Foreskin fibroblast (primary cell): ENCODE measurements at places on chromosomes 13 and 19.

- peak; percentile 41 for DNase-seq
Observed at GRCh38 chr13:95298971-95299621, 2.2 kb downstream of the ABCC4 start.

DNA sequence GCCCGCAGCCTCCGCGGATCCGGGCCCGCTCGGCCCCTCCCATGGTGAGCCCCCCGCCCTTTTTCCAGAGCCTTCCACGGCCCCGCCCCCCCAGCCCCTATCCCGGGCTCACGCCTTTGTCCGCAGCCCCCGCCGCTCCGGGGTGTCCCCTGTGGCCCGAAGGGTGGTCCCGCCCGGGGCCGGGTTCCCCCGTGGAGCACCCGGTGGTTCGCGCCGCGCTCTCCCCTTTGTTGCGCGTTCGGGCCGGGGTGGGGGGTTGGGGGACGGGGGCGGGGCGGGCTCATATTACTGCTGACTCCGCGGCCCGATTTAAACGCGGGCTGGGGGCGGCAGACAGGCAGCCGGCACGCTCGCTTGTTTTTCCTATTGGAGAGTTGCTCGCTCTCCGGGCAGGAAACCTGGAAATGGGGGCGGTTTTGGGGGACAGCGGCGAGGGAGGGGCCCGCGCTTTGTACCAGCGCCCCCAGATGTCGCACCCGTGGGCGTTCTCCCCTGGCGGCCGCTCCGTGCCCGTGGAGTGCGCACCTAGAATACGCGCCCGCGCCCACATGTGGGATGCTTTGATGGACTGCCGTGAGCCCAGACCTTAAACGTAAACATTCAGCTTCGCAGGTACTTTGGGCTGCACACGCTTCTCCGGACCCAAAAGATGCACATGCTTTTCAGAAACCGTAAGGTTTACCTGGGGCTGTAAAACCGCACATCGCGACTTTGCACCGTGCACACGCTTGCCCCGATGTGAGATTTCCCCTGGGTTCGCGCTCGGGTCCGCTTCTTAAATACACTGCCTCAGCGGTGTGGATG, 699 bp downstream of the PTOV1 start:
- DNase-seq, result peak; percentile 40

DNA sequence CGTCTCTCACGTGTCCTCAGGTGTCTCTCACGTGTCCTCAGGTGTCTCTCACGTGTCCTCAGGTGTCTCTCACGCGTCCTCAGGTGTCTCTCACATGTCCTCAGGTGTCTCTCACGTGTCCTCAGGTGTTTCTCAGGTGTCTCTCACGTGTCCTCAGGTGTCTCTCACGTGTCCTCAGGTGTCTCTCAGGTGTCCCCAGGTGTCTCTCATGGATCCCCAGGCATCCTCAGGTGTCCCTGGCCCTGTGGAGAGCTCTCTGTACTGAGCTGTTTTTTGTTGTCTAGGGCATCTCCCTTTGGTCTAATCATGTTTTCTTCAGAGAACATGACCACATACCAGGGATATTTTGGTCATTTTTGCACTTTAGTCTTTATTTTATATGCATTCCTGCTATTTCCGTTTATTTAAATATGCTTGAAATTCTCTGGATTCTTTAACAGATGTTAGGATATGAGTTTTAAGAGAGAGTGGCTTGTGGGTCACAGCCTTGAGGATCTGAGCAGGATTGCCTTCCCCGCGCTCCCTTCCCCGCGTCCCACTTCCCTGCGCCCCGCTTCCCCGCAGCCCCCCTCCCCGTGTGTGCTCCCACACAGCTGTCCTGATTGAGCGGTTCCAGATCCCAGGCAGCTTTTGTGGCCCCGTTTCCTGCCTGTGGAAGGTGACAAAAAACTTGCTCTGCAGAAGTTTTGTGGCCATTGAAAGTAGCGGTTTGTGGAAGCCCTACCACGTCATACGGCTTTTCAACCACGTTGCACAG, 31.9 kb downstream of the ATP4B start:
- peak; percentile 15 for DNase-seq

- peak; percentile 100 for DNase-seq
Observed at GRCh38 chr19:4911786-4912672, 2.7 kb downstream of the UHRF1 start.

DNA sequence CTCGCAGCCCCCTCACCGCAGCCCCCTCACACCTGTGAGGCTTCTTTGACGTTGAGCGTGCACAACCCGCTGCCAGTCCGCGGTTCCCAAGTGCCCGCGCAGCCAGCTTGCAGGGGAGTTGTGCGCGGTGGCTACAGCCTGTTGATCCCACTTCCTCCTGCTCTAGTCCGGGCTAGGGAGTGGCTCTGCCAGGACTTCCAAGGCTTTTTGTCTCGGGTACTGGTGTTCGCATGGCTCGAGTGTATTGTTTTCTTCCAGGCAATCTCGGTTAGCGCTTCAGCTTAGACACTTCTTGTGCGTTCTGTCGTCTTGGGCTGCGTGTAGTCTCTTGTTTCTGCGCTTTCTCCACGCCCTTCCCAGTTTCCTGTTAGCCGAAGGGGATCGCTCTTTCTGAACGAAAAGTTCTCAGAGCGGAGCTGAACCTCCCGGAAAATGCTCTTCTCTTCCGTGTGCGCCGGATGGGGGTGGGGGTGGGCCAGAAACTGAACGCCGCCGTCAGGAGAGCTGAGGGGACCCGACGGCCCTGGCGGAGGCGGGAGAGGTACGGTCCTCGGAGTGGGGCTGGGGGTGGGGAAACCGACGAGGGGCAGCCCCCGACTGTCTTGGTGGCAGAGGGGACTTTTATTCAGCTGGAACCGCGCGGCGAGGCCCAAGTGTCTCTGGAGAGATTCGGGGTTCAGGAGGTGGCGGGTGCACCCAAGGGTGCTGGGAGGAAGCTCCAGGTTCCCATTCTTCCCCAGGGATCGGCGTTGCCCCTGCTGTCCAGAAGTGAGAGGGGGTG, 697 bp upstream of the DGKH start:
- DNase-seq, result peak; percentile 88

GRCh38 chr19:2229103-2230032, 6.8 kb downstream of the PLEKHJ1 start:
- DNase-seq, result no peak

DNA sequence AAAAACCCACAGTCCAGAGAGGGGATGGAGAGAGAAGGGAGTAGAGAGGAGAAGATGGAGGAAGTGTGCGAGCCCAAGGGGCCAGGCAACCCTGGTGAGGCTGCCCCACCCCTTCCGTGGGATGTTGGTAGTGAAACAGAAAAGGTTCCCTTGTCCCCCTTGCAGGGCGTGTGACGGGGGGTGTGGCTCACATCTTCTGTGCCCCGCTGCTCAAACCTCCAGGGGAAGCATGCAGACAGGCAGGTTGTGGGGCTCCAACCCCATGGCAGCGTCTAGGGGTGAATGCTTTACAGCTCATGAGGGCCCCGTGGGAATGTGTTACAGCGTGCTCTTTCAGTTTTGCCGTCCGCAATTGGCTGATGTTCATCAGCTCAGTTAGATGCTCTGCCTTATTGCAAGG, 14.7 kb upstream of the EVI5L start:
- DNase-seq, result no peak

DNA sequence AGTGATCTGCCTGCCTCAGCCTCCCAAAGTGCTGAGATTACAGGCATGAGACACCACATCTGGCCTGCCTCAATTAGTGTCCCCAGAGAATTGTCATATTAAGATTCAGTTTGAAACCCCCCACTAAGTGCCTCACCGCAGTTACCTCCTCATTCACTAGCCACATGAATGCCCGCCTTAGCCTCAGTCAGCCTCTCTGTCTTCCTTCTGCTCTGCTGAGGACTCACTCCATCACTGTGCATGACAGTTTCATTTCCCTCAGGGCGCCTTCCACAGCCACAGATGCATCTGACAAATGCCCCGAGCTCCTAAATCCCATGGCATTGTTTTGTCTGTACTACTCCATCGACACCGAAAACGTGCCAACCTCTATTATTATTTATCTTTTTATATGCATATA, 23.3 kb downstream of the MIPEP start:
- DNase-seq, result no peak

DNA sequence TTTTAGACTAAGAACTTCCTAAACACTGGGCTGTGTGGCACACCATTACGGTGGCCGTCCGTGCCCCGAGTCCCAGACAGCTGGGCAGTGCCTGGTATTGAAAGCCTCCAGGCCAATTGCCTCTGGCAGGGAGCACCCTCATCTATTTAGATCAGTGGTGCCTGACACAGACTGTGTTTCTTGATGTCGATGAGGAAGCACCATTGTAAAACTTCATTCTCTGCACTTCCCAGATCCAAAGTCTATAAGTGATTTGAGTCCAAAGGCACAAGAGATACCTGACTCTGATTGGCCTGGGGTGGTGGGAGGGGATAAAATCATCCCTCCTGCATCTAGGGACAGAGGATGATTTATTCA, 8.5 kb upstream of the STK24 start:
- DNase-seq, result no peak

- DNase-seq, result no peak
Observed at GRCh38 chr13:51416107-51416506, 36.7 kb downstream of the INTS6 start.

GRCh38 chr13:68850160-68850559, 1257.5 kb upstream of the ATXN8OS start:
- DNase-seq, result no peak

GRCh38 chr19:38429055-38429810, 3.2 kb upstream of the RASGRP4 start:
- DNase-seq, result peak; percentile 9

GRCh38 chr13:111323549-111323948, 3.1 kb downstream of the TEX29 start:
- no peak for DNase-seq

DNA sequence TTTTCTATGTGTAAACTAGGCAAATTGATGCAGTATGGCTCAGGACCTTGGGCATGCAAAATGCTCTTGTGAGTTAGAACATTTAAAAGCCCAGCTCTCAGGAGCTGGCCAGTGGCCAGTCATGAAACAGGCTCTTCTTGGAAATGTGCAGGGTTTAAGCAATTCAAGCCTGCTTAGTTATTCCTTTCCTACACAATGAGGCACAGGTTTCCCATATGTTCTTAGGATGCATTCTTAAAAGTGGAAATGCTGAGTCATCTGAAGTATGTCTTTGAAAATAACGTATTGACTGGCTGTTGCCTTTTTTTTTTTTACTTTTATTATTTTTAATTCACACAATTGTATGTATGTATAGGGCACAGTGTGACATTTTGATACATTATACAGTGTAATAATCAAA, 300.7 kb downstream of the SLC7A1 start:
- no peak for DNase-seq

GRCh38 chr13:29858667-29859066, 8.2 kb upstream of the UBL3 start:
- no peak for DNase-seq

GRCh38 chr13:36973009-36973408, 26.1 kb downstream of the ALG5 start:
- no peak for DNase-seq

DNA sequence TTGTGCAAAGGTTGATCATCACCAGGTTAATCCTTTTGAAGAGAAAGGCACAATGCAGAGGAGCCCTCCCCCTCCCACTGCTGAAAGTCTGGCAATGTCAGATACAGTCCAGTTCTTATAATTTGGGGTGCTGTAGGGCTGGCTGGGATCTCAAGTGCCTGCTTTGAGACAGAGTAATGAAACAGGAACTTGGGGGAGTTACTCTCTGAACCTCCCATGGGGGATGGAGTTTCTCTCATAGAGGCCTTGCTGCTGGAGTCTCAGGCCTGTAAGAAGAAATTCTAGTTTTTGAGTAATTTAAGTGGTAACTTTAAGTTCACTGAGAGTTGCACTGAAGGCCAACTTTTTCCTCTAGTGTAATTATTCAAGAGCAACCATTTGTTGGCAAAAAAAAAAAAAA, 410.5 kb downstream of the KCNRG start:
- DNase-seq, result no peak

DNA sequence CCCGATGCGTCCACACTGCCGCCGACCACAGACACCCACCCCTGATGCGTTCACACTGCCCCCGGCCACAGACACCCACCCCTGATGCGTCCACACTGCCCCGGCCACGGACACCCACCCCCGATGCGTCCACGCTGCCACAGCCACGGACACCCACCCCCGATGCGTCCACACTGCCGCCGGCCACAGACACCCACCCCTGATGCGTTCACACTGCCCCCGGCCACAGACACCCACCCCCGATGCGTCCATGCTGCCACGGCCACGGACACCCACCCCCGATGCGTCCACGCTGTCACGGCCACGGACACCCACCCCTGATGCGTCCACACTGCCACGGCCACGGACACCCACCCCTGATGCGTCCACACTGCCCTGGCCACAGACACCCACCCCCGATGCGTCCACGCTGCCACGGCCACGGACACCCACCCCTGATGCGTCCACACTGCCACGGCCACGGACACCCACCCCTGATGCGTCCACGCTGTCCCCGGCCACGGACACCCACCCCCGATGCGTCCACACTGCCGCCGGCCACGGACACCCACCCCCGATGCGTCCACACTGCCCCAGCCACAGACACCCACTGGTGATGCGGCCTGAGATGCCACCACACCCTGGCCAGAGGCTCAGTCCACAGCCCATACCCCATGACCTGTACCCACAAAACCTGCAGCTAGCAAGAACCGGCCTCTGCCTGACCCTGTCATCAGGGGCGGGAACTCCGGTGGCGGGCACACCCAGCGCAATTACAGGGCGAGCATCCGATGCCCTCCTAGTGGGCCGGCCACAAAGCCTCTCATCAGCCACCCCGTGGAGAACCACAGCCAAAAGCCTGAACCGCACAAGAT, 28.4 kb downstream of the RASA3 start:
- no peak for DNase-seq
